ENCODE measurements at places on chromosomes 13 and 19.

DNA sequence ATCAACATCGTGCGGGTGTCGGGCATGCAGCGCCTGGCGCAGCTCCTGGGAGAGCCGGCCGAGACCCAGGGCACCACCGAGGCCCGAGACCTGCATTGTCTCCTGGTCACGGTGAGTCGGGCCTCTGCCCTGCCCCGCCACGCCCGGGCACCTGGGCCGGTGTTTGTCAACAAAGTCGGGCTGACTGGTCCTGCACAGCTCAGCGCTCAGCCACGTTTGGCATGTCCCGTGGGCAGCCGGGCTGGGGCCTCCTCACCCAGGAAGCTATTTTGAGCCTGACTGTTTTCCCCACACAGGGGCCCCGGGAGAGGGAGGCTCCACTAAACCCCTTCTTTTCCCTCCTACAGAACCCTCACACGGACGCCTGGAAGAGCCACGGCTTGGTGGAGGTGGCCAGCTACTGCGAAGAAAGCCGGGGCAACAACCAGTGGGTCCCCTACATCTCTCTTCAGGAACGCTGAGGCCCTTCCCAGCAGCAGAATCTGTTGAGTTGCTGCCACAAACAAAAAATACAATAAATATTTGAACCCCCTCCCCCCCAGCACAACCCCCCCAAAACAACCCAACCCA is 1.3 kb downstream of the GADD45B start:
- no peak for DNase-seq

GRCh38 chr13:113187263-113187669 is 21.2 kb downstream of the PCID2 start:
- DNase-seq = no peak

DNA sequence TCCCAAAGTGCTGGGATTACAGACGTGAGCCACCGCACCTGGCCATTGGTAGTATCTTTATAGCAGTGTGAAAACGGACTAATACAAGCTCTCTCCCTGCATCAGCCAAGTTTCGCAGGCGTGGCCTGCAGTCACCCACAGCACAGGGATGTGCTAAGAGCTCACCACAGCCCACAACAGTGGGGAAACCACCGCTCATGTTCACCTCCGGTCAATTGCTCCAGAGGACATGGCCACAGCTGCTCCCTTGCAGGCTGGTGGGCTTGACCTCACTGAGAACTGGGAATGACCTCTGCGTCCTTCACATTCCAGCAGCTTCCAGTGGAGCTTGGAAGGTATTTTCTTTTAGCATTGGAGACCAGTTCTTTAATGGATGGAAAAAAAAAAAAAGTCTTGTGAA is 156.4 kb downstream of the KCTD15 start:
- no peak for DNase-seq

GRCh38 chr13:33577007-33577406 is 240.9 kb upstream of the RFC3 start:
- no peak for DNase-seq

GRCh38 chr19:7004313-7004931 is 16.8 kb downstream of the MBD3L2B start:
- no peak for DNase-seq

- no peak for DNase-seq
Observed at GRCh38 chr13:41383386-41383785, 72.3 kb downstream of the NAA16 start.

- DNase-seq = no peak
Observed at GRCh38 chr19:49684251-49684982, 5.0 kb upstream of the ADM5 start.

GRCh38 chr13:40185414-40185813 is 481.0 kb downstream of the FOXO1 start:
- DNase-seq = no peak

- no peak for DNase-seq
Observed at GRCh38 chr19:40650749-40651305, 39.6 kb downstream of the NUMBL start.

- DNase-seq = no peak
Observed at GRCh38 chr13:49370371-49370770, 73.5 kb downstream of the CAB39L start.

GRCh38 chr13:84380866-84381265 is 498.6 kb upstream of the SLITRK1 start:
- DNase-seq = no peak

DNA sequence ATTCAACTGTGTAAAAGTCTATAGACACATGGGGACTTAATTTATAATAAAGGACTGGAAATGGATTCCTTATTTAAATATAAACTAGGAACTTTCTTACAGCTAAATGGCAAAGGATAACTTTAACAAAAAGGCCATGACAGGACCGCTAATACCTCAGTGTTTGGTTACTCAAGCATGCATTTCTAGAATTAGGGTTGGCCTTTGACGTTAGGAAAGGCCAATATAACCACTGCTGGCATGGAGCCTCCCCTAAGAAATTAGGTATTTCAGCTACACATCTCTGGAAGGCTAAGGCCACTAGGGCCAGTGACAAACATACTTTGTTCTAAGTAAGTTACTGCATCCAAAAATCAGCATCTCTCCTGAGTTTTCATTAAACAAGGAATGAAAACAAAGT is 9.3 kb downstream of the PEG3 start:
- DNase-seq = no peak

GRCh38 chr13:113562844-113563243 is 21.7 kb upstream of the TFDP1 start:
- DNase-seq = no peak

DNA sequence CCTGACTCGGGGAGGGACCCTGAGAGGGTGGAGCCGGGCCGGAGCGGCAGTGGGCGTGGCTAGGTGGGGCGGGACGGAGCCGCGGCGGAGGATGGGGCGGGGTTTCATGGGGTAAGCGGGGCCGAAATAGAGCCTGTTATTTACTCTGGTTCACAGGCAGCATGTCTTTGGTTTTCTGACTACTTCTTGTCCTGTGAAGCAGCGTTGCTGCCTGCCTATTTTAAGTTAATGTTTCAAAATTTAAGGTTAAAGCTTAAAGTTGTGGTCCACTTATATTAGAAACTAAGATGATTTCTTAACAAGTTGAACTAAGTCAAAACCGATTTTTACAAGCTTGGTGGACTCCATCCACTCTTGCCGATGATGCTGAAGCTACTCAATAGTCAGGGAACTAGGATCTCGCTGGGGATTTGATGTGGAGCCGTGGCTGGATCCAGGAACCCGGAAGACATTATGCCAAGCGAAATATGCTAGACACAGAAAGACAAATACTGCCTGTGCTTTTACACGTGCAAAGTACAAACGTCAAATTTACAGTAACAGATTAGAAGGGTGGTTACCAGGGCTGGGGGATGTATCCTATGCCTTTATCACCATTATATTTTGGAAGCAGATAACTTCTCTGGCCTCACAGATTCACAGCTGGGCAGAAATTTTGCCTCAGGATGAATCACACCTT is 433 bp upstream of the ZNF616 start:
- no peak for DNase-seq

DNA sequence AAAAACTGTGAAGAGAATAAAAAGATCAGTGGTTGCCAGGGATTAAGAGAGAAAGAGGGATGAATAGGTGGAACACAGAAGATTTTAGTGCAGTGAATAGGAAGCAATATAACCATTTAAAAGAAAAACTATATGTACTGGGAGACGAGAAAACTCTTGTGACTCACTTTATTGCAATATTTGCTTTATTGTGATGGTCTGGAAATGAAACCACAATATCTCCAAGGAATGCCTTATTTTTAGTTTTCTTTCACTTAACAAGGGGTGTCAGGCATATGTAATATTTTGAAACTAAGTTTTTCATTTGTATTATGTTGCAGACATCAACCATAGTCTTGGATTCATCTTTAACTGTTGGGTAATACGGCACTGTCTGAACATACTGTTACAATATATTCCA is 1308.2 kb downstream of the PCDH9 start:
- DNase-seq = no peak

- peak; percentile 95 for DNase-seq
Observed at GRCh38 chr19:2969104-2969504, 8.3 kb upstream of the TLE6 start.

DNA sequence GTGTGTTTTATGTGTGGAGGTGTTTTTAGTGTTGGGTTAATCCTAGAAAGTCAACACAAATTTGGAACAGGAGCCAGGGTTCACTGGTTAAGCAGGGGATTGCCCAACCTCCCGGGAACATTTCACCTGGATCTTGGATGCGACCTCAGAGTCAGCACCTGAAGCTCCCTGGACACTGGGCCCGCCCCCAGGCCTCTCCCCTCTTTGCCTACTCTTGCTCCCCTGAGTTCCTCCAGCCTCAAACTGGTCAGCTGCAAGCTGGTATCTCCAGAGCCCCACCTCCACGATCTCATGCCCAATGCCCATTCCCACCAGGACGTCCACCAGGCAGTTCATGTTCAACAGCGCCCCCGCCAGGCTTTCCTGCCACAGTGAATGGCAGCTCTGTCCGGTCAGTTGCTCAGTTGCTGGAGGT is 9.7 kb downstream of the HSD17B14 start:
- DNase-seq = no peak

DNA sequence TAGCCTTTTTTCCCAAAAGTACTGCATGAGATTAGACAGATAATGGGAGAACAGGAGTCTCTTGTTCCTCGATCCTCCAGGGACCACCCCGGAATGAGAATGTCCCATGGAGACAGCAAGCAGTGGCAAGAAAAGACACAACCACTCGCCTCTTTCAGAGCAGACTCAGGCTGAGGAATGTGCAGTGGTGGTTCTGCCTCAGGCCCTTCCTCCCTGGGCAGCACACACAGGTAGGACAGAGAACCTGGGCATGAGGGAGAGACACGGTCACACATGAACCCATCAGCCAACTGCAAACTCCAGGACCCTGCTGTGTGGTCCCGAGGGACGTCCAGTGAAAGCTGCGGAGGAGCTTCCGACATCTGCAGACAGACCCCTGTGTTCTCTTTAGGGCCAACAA is 31.0 kb downstream of the CRYL1 start:
- no peak for DNase-seq

DNA sequence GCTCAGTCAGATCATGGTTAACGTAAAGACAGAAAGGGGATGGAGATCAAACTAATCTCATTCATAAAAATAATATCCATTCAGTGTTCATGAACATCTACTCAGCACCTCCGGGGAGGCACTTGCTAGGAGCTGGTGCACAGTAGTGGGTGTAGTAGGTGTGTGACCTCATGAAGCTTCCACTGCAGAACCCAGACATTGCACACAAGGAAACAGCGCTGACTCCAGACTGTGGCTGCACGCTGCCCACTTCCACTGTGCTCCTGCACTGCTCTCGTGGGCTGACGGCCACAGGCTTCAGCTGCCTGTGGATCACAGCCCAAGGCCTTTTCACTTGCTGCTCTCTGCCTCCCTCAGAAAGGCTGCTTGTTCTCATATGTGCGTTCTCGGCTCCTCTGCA is 214.4 kb upstream of the ZNF507 start:
- DNase-seq = no peak

DNA sequence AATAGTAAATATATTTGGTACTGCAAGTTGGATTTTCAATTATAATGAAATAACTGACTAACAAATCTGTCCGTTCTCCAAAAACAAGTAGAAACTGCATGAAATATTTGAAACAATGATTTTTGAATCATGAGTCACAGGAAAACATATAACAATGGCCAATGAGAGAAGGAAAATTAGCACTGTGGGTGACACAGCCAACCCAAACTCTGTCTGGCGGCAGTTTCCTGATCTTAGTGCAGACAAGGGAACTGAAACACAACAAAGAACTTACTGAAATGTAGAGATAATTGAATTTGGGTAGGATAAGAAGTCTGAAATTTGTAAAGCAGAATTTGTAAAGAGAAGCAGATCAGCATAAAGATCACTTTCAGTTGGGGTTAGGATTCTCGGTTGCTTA is 2743.3 kb upstream of the PCDH20 start:
- no peak for DNase-seq

DNA sequence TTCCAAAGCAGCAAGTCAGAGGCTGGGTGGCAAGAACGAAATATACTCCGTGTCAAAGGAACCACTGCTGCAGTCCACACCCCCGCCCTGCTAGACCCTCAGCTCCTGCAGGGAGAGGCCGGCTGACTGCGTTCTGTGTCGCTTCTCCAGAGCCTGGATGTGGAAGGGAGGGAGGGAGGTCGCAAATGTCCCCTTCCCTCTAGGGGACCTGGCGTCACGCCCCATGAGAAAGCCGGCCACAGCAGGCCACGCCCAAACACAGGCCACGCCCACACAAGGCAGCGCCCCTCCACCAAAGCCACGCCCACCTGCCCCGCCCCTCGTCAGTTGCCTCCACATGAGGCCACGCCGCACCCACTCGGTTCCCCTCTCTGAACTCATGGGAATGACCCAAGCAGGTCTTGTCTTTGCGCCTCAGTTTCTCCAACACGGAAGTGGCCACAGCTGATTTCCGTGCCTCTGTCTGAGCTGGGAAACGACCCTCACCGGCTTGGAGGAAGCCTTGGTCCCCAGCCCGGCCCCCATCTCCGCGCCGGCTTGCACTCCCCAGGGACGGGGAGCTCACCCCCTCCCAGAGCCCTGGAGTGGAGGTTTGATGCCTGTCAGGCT is 38.4 kb upstream of the TCF3 start:
- peak; percentile 15 for DNase-seq

DNA sequence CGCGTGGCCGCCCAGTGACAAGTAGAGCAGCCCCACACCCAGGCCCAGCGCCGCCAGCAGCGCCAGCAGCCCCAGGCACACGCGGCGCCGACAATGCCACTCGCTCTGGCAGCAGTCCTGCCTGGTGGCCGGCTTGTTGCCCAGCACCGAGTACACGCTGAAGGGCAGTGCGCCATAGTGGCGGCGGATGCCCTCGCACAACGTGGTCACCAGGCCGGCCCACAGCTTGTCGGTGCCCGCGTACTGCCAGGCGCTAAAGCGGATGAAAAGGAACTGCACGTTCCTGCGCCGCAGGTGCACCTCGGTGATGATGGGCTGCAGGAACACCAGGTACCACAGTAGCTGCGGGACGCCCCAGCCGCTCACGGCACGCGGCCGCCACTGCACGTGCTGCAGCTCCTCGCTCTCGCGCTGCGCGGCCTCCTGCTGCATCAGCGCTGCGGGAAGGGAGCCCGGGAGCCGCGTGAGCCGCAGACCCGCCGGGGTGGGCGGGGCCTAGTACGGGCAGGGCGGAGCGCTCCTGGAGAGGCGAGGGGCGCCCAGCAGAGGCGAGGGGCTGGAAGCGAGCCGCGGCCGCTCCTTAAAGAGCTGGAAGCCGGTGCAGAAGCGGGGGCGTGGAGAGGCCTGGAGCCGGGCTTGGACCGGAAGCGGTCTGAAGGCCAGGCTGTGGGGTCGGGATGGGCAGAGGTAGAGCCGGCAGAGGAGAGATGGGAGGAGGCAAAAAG is 7.3 kb downstream of the NKPD1 start:
- no peak for DNase-seq

Measured in NCI-H1092 (cell line).